Left forelimb (tissue), 1 donor: ENCODE measurements at places on chromosomes 4 and X.

DNA sequence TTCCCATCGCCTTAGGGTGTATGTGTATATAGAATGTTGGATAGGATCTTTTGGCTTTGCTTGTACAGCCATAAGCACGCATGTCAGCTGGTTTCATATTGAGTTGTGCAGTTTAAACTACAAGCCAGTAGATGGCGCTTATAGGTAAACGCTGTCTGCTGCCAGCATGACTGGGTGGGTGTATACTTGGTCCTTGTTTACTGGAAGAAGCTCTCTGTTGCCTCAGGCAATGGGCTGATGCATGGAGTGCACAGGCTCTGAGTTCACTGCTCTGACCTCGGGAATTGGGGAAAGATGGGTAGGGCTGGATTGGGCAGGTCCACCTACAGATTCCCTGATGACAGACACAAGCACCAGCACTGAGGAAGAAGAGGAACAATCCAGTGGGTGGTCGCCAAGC is 831.5 kb downstream of the STIM2 start:
- DNase-seq = no peak

DNA sequence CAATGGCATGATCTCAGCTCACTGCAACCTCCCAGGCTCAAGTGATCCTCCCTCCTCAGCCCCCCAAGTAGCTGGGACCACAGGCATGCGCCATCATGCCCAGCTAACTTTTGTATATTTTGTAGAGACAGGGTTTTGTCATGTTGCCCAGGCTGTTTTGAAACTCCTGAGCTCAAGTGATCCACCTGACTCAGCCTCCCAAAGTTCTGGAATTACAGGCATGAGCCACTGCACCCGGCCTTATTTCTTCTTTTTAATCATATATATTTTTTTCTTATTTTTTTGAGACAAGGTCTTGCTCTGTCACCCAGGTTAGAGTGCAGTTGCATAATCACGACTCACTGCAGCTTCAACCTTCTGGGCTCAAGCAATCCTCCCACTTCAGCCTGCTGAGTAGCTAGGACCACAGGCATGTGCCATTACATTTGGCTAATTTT is 184.0 kb downstream of the TSPAN5 start:
- no peak for DNase-seq

DNA sequence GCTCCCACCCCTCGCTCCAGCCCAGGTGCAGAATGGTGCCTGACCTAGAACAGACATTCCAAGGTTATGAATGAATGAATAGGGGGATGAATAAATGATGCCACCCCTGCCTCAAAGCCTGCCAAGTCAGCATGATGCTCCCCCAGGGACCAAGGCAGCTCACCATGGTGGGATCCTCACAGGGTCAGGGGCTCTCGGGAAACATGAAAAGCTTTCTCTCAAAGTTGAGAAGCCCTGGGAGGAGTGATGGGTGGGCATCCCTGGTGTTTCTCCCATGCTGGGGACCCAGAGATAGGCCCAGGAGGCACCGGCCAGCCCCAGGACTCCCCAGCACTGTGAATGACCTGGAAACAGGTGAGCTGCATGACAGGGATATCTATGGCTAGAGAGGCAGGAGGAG is 58.9 kb downstream of the HTRA3 start:
- no peak for DNase-seq

- no peak for DNase-seq
These were observed 165.0 kb downstream of the FMR1NB start for GRCh38 chrX:148146121-148146520.

- no peak for DNase-seq
These were observed 7.9 kb upstream of the NOCT start for GRCh38 chr4:139007640-139008039.

DNA sequence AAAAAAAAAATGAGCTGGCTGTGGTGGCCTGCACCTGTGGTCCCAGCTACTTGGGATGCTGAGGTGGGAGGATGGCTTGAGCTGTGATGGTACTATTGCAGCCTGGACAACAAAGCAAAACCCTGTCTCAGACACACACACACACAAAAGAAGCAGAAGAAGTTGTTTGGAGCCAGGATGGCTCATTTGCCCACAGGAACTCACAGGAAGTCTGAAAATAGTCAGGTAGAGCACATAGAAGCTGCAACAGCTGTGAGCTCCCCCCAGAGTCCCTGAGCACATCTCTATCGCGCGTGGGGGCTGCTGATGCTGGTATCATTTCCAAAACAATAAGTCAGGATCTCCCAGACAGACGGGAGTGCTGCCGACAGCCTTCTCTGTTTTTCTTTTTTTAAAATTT is 13.4 kb upstream of the DHRSX start:
- DNase-seq = no peak

- no peak for DNase-seq
These were observed 24.2 kb upstream of the HELT start for GRCh38 chr4:184994010-184994622.

DNA sequence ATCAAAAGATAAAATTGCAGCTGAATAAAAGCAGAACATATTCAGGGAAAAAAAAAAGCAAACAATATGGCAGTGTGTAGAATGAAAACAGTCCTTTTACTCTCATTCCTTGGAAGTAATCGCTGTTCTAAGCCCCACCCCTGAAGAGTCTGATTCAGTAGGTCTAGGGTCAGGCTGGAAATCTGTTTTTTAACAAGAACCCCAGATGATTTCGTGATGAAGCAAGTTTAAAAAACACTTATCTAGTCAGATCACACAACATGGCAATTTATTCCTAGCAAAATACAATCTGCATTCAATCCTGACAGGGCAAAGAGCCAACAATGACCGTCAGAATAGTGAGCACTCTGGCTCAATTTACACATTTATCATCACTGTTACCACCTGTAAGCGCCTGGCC is 16.1 kb downstream of the FAM120C start:
- DNase-seq = no peak

- DNase-seq = no peak
These were observed 3.6 kb upstream of the KLHL2 start for GRCh38 chr4:165203541-165204461.

- DNase-seq = no peak
These were observed 361.2 kb downstream of the PCDH7 start for GRCh38 chr4:31081366-31081765.

DNA sequence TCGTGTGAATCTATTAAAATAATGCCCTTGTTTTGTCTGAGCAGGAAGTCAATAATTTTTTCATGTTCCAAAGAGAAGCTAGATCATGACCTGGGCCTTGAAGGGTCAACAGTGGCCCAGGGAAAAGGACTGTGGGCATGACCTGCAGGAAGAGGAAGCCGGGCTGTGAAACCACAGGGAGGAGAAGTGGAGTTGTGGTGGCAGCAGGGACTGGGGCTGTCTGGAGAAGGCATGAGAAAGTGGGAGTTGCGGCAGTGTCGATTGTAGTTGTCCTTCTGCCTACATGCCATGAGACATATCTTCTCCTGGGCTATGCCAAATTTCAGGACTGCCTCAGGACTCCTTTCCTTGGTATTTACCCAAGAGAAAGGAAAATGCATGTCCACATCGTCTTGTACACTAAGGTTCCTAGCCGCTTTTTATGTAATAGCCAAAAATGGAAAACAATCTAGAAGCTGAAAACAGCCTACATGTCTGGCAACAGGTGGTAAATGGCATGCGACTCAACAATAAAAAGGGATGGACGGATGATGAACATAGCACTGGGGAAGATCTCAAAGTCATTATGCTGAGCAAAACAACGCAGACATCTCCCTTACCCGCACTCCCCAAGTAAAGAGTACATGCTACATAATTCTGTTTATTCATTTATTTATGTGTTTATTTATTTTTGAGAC is 13.6 kb upstream of the PTTG2 start:
- no peak for DNase-seq

GRCh38 chr4:21885770-21886169 is 62.8 kb downstream of the KCNIP4 start:
- no peak for DNase-seq

GRCh38 chr4:118124997-118125396 is 90.7 kb downstream of the NDST3 start:
- DNase-seq = no peak

DNA sequence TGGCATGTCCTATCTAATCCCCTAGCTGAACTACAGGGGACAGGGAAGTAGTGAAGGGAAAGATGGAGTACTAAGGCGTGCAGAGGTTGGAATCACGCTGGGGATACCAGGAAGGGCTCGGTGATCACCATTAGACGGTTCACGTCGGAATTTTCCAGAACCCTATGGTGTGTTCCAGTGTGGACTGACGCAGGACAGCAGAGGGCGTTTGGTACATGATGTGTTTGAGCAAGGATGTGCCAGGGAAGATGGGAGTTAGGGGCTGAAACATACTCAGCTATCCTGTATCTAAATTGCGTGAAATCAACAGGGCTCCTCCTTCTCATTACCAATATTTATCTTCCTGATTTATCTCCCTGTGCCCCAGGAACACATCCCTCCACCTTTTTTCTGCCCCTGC is 33.7 kb downstream of the PRPS2 start:
- DNase-seq = no peak

- DNase-seq = no peak
These were observed 49.2 kb downstream of the CD40LG start for GRCh38 chrX:136697156-136697555.

DNA sequence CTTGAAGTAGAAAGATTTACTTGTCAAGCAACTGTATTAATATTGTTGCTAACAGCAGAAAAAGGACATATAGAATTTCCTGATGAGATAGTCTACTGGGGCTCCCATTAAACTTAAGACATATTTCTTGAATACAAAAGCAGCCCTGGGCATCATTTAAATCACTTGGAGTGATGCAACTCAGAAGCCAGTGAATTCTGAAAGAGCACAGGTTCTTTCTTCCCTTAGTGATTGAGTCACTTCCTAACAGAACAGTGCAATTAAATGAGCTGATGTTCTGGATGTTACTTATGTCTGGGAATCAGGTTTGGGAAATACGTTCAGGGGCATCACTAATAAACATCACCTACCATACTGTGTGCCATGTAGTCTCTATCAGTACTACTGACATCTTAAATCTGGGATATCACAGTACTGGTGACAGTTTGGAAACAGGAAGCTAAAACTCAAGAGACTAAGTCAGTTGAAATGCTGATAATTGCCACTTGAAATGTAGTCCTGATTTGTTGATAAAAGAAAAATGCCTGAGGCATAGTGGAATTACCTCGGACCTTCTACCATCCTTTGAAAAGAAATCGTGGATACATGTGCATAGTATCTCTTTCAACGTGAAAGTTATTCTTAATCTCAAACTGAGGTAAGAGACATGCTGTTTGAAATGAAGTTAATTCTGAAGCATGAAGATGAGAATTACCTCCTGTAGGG is 249.2 kb upstream of the GPRIN3 start:
- no peak for DNase-seq

DNA sequence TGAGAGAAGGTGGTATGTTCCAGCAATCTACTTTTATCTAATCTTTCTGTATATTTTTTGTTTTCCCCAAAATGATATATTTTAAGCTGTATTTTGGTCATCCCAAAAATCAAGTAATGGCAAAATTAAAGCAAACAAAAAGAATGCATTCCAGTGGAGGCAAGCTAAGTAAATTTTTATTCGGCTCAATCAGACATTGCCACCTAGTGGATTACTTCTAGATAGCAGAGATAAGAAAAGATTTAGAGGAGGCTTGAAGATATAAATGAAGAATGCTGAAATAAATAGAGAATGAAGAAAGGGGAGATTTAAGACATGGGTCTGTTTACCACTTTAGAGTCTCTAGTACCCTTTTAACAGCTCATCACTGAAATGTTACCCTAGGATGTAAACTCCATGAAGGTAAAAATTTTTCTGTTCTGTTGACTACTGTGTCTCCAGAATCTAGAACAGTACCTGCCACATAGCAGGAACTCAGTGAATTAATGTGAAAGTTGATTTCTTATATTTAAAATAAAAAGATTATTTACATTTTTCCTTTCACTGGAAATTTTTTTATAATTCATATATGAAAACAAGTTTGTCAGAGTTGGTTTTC is 110.9 kb upstream of the ANK2 start:
- no peak for DNase-seq

DNA sequence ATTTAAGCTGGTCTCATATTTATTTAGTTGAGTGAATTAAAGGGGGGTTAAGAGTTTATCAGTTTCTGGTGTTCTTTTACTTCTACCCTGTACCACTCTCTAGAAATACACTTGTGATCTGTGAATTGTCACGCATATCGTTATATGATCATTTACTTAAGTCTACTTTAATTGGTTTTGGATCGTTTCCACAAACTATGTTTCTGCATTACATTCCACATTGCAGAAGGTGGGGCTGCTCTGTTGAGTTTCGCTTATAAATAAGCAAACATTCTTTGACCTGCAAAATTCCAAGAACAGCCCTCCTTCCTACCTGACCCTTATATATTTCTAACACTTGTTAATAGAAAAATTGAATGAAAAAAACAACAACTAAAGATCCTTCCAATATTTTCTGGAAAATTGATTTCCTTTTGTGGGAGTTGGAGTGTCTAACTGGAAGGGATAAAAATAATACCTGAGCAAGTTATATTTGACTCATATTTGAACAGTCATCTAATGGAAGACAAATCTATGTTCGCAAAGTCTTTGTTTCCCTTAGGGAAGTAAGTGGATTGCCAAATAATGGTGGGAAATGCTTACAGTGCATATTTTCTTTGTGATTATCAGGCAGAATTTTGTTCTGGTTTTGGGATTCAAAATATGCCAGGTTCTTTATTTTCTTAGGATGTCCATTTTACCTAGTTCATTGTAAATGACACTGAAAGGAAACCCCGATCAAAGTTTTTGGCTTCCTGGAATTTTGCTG is 152.7 kb downstream of the RELL1 start:
- DNase-seq = no peak

DNA sequence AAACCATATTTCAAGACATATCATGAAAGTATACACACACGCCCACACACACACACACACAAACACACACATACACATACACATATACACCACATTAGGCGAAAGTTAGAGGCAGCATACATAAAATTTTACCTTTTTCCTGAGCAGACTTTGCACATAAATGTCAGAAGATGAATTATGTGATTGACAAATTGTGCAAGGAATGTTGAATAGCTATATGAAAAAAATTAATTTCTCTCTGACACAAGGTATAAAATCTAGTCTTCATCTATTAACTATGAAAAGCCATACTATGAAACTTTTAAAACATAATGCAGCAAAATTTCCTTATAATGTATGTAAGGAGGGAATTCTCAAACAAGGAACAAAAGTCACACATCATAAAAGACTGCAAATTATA is 24.4 kb downstream of the FSTL5 start:
- no peak for DNase-seq

GRCh38 chr4:83316459-83317165 is 18.0 kb downstream of the HPSE start:
- no peak for DNase-seq

GRCh38 chrX:129701624-129702069 is 37.1 kb upstream of the XPNPEP2 start:
- DNase-seq = peak; percentile 84
